ENCODE measurements at places on chromosomes 7 and 10. TPM values are rescaled to one million over a fixed set of nuclear protein-coding genes. Genes with fewer than 3 reads are reported as not detected.

Gene LIPK
- polyA plus RNA-seq = not detected

Gene DNAJC30
- polyA plus RNA-seq = 7.3 TPM

Gene AGBL3
- polyA plus RNA-seq = 0.43 TPM

Gene NFE2L3
- polyA plus RNA-seq = 4.5 TPM

Gene SLC29A4
- 0.99 TPM for polyA plus RNA-seq

Gene MPLKIP
- 65.0 TPM for polyA plus RNA-seq

Gene DGKI
- not detected for polyA plus RNA-seq

Gene CEP55
- 0.83 TPM for polyA plus RNA-seq

Gene NRP1
- polyA plus RNA-seq = 0.15 TPM

Gene OR2A7
- not detected for polyA plus RNA-seq

Gene EPHA1
- 0.22 TPM for polyA plus RNA-seq

Gene IKZF1
- 91.3 TPM for polyA plus RNA-seq

Gene TIMM23B
- 16.5 TPM for polyA plus RNA-seq

Gene TBC1D12
- 0.64 TPM for polyA plus RNA-seq

Gene NKX6-2
- polyA plus RNA-seq = not detected

Gene NEUROD6
- polyA plus RNA-seq = not detected

Gene RHOBTB1
- polyA plus RNA-seq = 0.64 TPM

Data from immature natural killer cell (primary cell).